ENCODE measurements at places on chromosomes 3 and 15. TPM values are rescaled to one million over a fixed set of nuclear protein-coding genes. Genes with fewer than 3 reads are reported as not detected.
A peak's percentile ranks its signal among the peaks of the same experiment; 100 is the strongest.

GOLGA6A gene
- total RNA-seq = not detected

ST6GAL1 gene
- total RNA-seq = 99.9 TPM

SLC6A1 gene
- total RNA-seq = not detected

GHSR gene
- total RNA-seq = not detected

UNC13C gene
- not detected for total RNA-seq

WDR93 gene
- not detected for total RNA-seq

CCR2 gene
- 2.2 TPM for total RNA-seq

ZNF860 gene
- 0.19 TPM for total RNA-seq

- no peak overlapping the region for H3K27ac ChIP-seq
- H3K36me3 ChIP-seq = no peaks in the 10 kb centered on the region
- peaks cover 3% of the 10 kb centered on the region for H3K27me3 ChIP-seq
- H3K4me1 ChIP-seq = peaks cover 4% of the 10 kb centered on the region
Measured at GRCh38 chr3:45180051-45180450, 33.9 kb upstream of the CDCP1 start.

DNA sequence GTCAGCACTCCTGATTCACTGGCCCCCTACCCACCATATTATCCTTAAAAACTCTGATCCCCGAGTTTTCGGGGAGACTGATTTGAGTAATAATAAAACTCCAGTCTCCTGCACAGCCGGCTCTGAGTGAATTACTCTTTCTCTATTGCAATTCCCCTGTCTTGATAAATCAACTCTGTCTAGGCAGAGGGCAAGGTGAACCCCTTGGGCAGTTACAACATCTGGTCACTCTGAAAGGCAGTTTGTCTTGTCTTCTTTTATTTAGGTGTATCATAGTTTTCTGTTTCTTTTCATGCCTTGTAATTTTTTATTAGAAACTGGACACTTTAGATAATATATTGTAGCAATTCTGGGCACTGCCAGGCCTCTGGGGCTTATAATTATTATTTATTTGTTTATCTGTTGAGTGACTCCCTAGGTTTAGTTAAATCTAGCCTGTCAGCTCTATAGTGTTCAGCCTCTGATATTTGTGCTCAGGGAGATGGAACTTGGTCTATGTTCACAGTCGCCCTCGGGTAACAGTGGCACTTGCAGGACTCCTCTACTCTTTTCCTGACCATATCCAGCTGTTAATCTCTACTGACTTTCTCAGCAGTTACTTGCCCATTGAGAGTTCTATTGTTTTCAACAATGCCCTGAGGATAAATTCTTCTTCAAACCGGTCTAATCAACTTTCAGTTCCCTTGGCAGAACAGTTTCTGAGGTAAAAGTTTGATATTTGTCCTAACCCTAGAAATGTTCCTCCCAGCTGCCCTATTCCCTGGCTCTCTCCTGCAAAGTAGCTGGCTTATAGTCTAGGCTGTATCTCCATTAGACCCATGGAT, 15.5 kb upstream of the PLAAT1 start:
- no peaks in the 10 kb centered on the region for H3K4me1 ChIP-seq
- no peak for DNase-seq
- H3K36me3 ChIP-seq = no peaks in the 10 kb centered on the region
- H3K4me3 ChIP-seq = no peak overlapping the region
- H3K27ac ChIP-seq = no peak overlapping the region

DNA sequence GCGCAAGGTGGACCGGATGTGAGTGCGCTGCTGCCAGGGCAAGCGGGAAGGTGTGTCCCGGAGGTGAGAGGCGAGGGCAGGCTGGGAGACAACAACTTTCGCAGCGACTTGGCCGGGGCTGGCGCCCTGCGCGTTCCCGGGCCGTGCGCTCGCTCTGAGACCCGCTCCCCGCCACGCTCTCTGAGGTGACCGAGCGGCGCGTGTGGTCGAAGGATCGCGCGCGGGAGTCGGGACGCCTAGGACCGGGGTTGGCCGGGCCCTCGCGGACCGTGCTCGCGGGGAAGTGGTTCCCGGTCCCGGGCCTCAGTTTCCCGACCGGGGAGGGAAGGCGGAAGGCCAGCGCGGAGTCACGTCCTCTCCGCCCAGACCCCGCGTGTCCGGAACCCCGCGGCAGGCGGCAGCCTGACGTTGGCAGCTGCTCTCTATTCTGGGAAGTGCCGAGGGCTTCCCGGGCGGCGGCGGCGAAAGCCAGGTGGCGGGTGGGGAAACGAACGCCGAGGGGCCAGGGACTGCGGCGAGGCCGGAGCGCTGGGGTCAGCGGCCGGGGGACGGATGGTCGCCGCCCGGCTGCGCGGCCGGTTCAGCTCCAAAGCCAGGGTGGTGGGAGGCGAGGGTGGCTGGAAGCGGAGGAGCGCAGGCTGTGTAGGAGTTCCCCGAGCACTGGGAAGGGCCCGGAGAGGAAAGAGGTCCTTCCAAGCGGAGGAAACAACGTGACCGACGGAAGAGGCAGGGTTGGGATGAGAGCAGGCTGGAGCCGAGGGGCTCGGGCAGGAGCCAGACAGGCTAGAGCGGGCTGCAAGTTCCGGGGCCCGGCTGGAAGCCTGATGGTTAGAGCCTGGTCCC, 1.0 kb upstream of the IGF2BP2 start:
- peak overlapping the region; percentile 76 for H3K4me3 ChIP-seq
- peaks cover 9% of the 10 kb centered on the region for H3K4me1 ChIP-seq
- peak; percentile 57 for DNase-seq
- peaks cover 62% of the 10 kb centered on the region for H3K27me3 ChIP-seq
- no peaks in the 10 kb centered on the region for H3K36me3 ChIP-seq
- no peak overlapping the region for H3K27ac ChIP-seq

DNA sequence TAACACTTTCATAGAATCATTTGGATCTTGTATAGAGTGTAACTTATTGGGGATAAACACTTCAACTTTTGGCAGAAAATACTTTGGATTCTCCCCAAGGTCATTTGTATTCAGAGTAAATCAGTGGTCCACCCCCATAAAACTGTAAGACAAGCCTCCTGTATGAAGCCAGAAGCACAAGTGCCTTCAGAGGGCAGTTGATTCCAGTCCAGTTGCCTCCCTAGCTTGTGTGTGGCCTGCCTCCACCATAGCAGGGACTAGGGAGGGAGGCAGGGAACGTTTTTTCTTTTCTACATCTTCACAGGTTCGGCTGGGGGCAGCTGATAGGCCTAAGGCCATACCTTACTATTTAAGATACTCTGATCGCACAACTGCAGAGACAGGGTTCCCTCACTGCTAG, 11.6 kb downstream of the GORASP1 start:
- no peak overlapping the region for H3K27ac ChIP-seq
- no peak overlapping the region for H3K4me3 ChIP-seq
- no peaks in the 10 kb centered on the region for H3K4me1 ChIP-seq
- H3K36me3 ChIP-seq = peaks cover 20% of the 10 kb centered on the region
- DNase-seq = no peak
- H3K27me3 ChIP-seq = no peaks in the 10 kb centered on the region

GRCh38 chr3:70120357-70120966, 120.9 kb downstream of the SAMMSON start:
- DNase-seq = peak; percentile 72
- no peaks in the 10 kb centered on the region for H3K36me3 ChIP-seq
- no peak overlapping the region for H3K27ac ChIP-seq
- H3K4me3 ChIP-seq = no peak overlapping the region

- H3K4me3 ChIP-seq = peak overlapping the region; percentile 92
- peaks cover 32% of the 10 kb centered on the region for H3K36me3 ChIP-seq
- no peaks in the 10 kb centered on the region for H3K27me3 ChIP-seq
- DNase-seq = peak; percentile 27
Measured at GRCh38 chr15:74844319-74845207, 1.6 kb upstream of the ULK3 start.

GRCh38 chr3:17132286-17133115, 247.7 kb downstream of the PLCL2 start:
- H3K4me1 ChIP-seq = no peaks in the 10 kb centered on the region
- DNase-seq = no peak
- H3K27me3 ChIP-seq = no peaks in the 10 kb centered on the region
- H3K27ac ChIP-seq = no peak overlapping the region

GRCh38 chr3:154182322-154182922, 61.2 kb downstream of the ARHGEF26 start:
- H3K27me3 ChIP-seq = peaks cover 8% of the 10 kb centered on the region
- no peak overlapping the region for H3K4me3 ChIP-seq
- no peaks in the 10 kb centered on the region for H3K36me3 ChIP-seq
- no peaks in the 10 kb centered on the region for H3K4me1 ChIP-seq
- no peak overlapping the region for H3K27ac ChIP-seq

- DNase-seq = no peak
- H3K4me1 ChIP-seq = no peaks in the 10 kb centered on the region
- no peaks in the 10 kb centered on the region for H3K27me3 ChIP-seq
- H3K4me3 ChIP-seq = no peak overlapping the region
- no peak overlapping the region for H3K27ac ChIP-seq
Measured at GRCh38 chr3:88369767-88370166, 220.0 kb downstream of the C3orf38 start.

DNA sequence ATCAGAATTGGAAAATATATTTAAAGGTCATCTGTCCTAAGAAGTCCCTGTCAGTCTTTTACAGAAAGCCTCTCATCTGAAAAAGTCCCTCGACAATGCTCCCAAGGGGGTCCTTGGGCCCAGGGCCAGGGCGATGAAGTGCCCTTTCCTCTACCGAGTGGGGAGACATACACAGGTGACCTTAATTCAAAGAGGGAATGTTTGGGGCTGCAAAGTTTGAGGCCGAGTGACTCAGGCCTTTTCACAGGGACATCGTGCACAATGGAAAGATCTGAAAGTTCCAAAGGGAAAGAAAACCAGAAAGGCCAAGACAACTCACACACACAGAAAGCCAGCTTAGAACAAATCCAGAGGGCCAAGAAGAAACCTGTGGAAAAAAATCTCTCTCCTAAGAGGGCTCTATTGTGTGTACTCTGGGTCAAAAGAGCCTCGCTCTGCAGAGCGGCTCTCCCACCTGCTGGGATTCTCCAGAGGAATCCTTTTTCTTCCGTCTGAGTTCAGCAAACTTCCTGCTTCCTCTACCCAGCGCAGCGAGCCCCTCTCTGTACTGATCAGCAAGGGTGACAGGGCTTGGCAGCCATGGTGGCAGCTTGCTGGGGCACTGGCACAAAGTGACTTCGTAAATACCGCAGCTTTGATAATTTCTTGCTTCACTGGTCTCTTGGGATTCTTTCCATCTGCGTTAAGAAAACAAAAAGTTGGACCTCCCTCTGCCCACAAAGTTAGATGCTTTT, 259.1 kb downstream of the OPA1 start:
- no peak overlapping the region for H3K4me3 ChIP-seq
- H3K27me3 ChIP-seq = no peaks in the 10 kb centered on the region
- H3K27ac ChIP-seq = no peak overlapping the region
- no peak for DNase-seq

DNA sequence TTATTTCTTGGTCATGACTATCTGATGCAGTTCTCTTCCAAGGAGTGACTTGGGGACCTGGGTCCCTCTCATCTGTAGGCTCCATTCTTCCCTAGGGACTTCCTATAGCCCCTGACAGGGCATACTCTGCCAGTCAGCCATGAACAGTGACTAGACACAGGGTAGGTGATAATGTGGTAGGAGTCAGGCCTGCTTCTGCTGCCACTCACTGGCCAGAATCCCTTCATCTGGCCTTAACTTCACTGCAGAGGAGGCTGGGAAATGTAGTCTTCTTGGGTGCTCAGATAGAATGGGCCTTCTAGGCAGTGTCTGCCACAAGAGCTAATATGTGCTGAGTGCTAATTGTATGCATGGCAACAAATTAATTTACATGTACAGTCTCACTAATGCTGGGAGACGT, 84.5 kb downstream of the CACNA2D3 start:
- DNase-seq = no peak
- no peaks in the 10 kb centered on the region for H3K4me1 ChIP-seq
- H3K4me3 ChIP-seq = no peak overlapping the region
- no peaks in the 10 kb centered on the region for H3K27me3 ChIP-seq
- no peaks in the 10 kb centered on the region for H3K36me3 ChIP-seq
- H3K27ac ChIP-seq = no peak overlapping the region

DNA sequence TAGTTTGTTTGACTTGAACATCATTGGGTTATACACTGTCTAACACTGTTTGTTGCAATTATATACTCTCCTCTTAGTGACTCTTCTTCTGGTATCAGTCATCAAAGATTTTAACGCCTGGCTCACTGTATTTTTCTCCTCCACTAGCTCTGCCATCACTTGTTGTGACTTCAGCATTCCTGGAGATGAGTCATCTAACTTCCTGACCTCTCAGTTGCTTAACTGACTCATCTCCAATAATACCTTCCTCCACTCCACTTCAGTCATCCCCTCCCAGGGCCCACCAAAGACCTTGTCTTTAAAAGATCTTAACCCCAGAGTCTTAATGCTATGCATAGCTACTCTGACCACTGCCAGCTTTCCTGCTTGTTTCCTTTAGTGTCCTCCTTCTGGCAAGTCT, 28.6 kb upstream of the CLSTN2 start:
- DNase-seq = no peak
- no peaks in the 10 kb centered on the region for H3K36me3 ChIP-seq
- no peaks in the 10 kb centered on the region for H3K4me1 ChIP-seq
- no peak overlapping the region for H3K4me3 ChIP-seq
- H3K27ac ChIP-seq = no peak overlapping the region

DNA sequence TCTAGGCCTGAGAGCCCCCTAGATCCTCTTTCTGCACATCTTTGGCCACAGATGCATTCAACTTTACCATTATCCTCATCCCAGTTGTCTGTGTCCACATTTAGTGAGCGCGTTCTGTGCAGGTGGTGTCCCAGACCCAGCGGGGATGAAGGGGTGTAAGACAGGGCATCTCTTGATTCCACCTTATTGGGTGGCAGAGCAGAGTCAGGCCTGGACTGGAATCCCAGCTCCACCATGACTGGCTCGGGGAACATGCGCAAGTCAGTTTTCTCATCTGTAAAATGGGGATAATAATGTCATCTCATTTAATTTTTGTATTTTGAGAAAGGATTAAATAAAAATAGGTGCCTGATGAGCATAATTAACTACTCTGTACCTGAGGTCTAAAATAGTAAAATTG, 7.8 kb downstream of the SMAD6 start:
- H3K4me3 ChIP-seq = no peak overlapping the region
- no peaks in the 10 kb centered on the region for H3K4me1 ChIP-seq
- peaks cover 7% of the 10 kb centered on the region for H3K27me3 ChIP-seq
- DNase-seq = no peak
- no peaks in the 10 kb centered on the region for H3K36me3 ChIP-seq

DNA sequence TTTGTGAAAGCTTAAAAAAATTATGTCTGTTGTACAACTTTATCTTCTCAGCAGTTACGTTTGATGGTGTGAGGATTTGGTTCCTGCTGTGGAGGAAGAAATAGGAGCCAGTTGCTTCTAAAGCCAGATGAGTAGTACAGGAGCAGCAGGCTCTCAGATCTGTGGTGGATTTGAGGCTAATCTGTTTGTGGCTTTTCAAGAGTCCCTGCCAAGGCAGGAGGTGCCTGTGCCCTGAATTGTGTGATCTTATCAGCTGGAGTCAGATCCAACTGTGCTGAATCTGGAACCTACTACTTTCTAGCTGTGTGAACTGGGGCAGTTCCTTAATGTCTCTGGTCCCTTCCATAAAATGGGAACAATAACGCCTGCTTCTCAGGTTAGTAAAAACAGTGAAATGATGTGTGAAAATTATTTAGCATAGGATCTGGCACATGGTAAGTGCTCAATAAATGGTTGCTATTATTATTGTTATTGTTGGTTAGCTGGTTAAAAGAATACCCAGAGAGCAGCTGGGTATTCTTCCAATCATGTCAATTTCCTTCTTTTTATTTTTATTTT, 7.7 kb downstream of the CLDN11 start:
- DNase-seq = no peak
- no peak overlapping the region for H3K27ac ChIP-seq
- H3K36me3 ChIP-seq = no peaks in the 10 kb centered on the region
- H3K4me1 ChIP-seq = peaks cover 17% of the 10 kb centered on the region

Measured in activated CD4-positive, alpha-beta memory T cell treated with anti-CD3 and anti-CD28 coated beads for 36 hours (primary cell).